ENCODE measurements at places on chromosomes 2 and 18. TPM values are rescaled to one million over a fixed set of nuclear protein-coding genes. Genes with fewer than 3 reads are reported as not detected.

The FASTKD2 gene
- total RNA-seq = 25.0 TPM

The HOXD10 gene
- not detected for total RNA-seq

The ZC3H6 gene
- 9.0 TPM for total RNA-seq

The TMEM37 gene
- not detected for total RNA-seq

The CCDC150 gene
- total RNA-seq = 16.6 TPM

The DARS1 gene
- total RNA-seq = 109 TPM

The SLC39A6 gene
- 28.5 TPM for total RNA-seq

The ANKRD30B gene
- not detected for total RNA-seq

The DQX1 gene
- total RNA-seq = 0.56 TPM

The ABCG8 gene
- not detected for total RNA-seq

The KIF5C gene
- 18.3 TPM for total RNA-seq

The EMILIN1 gene
- total RNA-seq = 1.4 TPM

The AGPS gene
- 60.0 TPM for total RNA-seq

The AOX1 gene
- total RNA-seq = 0.32 TPM

The DOK6 gene
- total RNA-seq = not detected

The R3HDM1 gene
- 52.5 TPM for total RNA-seq

The GYPC gene
- total RNA-seq = 113 TPM

The UGT1A9 gene
- not detected for total RNA-seq

The APLF gene
- total RNA-seq = 3.3 TPM
